ENCODE measurements at places on chromosomes 12 and 14.

GRCh38 chr14:72292689-72293024, 360.4 kb downstream of the RGS6 start:
- no peak for DNase-seq

- DNase-seq = peak; percentile 11
Observed at GRCh38 chr14:99055019-99055418, 217.0 kb downstream of the BCL11B start.

DNA sequence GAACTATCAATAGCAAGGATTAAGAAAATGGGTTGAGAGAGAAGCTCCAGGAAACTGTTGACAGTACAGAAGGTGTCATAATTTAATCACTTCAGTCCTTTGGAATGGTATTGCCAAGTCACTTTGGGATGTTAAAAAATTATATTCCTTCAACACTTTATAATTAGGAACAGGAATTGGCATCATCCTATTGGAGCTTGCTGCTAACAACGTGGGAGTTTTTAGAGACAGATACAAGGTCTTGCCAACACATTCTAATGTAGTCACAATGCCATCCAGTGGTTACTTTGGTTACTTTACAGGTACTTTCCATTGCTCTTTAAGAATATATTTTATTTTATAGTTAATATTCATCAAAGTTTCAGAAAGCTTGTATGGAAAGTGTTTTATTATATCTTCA, 310.1 kb downstream of the SYT1 start:
- peak; percentile 11 for DNase-seq

GRCh38 chr14:33275879-33276278, 337.2 kb downstream of the NPAS3 start:
- no peak for DNase-seq

All from SJSA1 (cell line).